ENCODE measurements at places on chromosomes 11 and 22.

- no peak for DNase-seq
Measured at GRCh38 chr11:35334385-35335090, 84.8 kb downstream of the SLC1A2 start.

- DNase-seq: no peak
Measured at GRCh38 chr22:27419473-27419872, 382.1 kb downstream of the MN1 start.

DNA sequence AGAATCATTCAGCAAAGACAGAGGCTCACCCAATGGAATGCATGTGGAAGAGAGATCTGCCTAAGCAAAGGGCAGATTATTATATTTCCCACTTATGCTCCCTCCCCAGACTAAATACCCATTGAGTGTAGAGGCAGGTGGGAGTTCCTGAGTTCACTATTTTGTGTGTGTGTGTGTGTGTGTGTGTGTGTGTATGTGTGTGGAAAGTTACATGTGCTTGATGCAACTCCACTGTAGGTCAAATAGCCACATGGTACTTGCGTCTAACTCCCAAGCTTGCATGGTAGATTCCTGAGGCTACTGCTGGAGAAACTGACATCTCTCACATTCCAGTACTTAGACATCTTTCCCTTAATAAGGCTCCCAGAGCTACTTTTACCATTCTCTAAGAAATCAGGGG, 3.4 kb upstream of the COPB1 start:
- DNase-seq: no peak

DNA sequence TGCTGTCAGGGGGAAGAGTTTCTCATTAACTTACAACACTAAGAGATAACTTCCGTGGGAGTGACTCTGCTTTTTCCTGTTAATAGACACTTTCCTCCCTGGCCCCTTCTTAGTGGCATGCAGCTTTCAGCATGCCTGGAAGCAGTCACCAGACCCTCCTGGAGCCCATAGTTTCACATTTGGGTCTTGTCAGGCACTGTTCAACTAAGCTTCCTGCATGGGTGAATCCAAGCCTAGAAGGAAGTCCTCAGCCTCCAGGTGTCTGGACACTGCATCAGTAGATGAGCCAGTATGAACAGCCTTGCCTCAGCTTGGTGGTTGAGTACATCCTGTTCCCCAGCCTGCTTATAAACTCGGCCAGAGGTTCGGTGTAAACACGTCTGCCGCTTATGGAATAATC, 68.1 kb downstream of the PPP6R3 start:
- DNase-seq: no peak

GRCh38 chr11:57402188-57403002, 11.9 kb upstream of the PRG2 start:
- no peak for DNase-seq

- DNase-seq: no peak
Measured at GRCh38 chr11:17770048-17770652, 35.6 kb downstream of the KCNC1 start.

DNA sequence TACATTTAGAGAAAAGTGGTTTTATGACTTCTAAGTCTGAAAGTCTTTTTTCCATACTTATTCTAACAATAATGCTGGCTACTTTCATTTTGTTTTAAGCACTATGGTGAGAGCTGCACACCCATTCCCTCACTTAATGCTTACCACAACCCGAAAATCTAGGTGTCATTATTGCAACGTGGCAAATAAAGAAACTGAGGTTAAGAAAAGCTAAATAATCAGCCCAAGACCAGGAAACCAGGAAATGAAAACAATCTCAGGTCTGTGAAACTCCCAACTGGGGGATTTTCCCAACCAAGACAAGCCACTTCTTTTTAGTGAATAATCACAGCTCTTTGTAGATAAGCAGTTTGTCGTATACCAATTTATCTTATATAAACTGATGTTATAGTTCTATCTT, 126.3 kb downstream of the SLC1A2 start:
- DNase-seq: no peak

DNA sequence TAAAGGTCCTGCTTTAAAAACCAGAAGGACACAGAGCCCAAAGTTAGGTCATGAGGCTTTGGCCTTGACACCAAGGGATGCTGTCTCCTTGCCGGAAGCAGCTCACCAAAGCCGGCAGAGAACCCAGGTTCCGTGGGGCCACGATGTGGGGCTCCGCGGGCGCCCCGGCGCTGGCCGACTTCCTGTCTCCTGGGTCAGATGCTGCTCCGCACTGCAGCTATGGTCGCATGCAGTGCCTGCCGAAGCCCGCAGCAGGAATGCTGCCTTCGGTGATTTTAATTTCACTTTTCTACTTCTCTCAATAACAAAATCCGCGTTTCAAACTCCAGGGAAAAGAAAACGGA, 454 bp upstream of the OTUB1 start:
- peak; percentile 47 for DNase-seq

GRCh38 chr11:44936525-44936924, 14.2 kb downstream of the TP53I11 start:
- DNase-seq: peak; percentile 74

DNA sequence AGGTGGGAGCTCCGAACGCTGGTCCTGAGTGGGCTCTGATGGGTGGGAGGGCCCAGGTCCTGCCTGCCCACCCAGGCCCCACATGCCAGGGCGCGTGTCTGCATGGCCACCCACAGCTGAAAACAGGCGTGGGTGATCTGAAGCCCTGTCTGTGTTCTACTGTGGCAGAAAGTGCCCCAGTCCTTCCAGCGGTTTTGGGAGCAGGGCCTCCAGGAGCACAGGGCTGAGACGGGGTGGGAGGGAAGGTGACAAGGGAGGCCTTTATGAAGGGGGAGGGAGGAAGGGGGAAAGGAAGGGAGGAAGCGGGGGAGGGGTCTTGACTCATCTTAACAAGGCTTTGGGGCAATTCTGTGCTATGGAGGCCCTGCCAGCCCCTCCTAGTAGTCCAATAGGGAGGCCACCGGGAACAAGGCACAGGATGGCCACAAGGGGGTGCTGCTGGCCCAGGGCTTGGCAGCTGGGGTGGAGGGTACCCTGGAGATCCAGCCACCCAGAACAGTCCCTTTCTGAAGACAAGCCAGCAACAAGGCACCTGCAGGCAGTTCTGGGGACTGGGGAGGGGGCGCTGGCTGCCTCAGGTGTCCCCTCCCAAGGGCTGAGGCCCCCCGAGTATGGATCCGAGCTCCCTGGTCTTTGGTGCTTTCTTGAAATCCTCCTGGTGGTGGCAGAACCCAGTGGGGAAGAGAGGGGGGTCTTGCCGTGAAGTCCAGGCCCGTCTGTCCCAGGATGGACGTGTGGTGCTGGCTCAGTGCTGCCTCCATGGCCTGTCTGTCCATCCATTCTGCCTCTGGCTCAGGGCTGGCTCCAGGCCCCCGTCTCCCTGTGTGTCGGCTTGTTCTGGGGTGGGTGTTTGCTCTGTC, 6.3 kb upstream of the FADS3 start:
- peak; percentile 59 for DNase-seq

DNA sequence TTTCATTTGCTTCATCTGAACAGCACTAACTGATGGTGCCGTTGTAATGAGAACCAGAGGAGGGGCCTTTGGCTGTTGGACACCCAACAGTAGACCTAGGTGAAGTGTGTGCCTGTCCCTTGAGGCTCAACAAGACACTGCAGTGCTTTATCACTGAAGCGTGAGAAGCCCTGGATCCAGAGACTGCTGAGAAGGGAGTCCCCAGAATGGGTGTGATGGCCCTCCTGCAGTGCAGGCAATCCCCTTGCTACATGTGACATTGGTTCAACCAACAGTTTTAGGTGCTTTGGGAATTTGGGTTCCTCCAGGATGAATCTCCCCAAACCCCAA, 125.6 kb downstream of the BRD1 start:
- no peak for DNase-seq

DNA sequence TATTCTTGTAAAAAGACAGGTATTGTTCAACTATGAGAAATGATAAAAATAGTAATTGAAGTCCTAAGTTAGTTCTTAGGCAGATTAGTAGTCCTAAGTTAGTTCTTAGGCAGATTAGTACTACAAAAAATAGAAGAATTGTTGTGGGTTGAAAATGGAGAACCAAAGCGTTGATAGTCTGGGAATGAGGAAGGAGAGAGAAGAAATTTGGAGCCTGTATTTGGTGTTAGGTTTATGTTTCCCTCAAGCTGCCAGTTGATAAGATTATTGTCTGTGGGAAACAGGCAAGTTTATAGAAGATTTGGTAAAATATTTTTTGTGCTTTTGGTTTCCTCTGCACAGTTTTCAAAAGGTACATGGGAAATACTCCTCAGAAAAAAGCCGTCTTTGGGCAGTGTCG, 3.6 kb downstream of the BCO2 start:
- DNase-seq: no peak

- no peak for DNase-seq
Measured at GRCh38 chr11:12865863-12866595, 143.1 kb upstream of the RASSF10 start.

DNA sequence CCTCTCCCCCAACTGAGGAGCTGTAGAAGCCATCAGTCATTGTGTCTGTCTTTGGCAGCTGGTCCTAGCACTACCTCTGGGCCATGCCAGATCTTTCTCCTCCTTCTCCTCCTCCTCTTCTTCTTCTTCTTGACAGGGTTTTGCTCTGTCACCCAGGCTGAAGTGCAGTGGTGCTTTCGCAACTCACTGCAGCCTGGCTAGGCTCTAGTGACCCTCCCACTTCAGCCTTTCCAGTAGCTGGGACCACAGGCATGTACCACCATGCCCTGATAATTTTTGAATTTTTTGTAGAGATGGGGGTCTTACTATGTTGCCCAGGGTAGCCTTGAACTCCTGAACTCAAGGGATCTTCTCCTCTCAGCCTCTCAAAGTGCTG, 50.1 kb upstream of the SHANK2 start:
- DNase-seq: no peak

DNA sequence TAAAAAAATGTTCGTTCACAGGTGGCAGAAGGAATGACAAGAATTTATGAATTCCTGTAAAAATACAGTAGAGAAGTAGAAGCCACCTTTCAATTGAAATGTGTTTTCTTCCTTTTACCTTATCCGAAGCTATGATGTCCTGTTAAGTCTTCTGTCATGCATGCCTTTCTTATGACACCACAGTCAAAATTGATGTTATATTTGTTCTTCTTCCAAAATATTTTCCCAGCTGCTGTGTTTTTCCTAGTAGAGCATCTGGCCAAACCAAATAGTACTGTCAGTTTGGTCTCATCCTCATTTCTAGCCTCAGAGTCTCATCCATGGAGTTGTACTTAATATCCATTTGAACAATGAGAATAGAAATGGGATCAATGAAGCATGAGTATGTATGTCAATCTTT, 206.1 kb downstream of the PGR start:
- no peak for DNase-seq

DNA sequence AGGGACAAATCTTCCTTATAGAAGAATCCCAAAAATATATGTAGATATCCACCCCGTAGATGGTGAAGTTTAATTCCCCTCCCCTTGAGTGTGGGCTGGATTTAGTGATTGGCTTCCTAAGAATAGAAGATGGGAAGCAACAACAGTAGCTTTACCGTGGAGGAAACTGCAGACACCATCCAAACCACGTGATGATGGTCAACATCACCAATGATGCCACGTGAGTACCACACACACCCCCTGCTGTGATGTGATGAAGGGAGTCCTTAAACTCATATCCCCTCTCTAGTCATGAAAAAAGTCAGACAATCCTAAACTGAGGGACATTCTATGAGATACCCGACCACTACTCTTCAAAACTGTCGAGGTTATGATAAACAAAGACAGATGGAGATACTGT, 76.4 kb upstream of the SLC22A12 start:
- DNase-seq: no peak

DNA sequence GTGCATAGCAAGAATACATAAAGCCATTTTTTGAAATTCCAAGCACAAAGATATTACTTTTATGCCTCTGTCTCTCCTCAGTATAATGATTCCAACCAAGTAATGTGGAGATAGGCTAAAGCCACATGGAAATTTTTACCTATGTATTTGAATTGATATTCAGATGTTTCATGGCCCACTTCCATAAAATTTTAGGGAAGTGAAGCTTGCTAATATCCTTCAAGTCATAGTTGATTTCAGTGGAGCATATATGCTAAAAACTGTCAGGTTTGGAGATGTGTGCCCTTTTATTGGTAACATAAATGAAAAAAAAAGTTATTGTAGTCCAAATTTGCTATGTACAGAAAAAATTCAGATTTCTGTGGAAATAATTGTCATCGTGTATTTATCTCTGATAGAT, 12.3 kb downstream of the MS4A4E start:
- no peak for DNase-seq

DNA sequence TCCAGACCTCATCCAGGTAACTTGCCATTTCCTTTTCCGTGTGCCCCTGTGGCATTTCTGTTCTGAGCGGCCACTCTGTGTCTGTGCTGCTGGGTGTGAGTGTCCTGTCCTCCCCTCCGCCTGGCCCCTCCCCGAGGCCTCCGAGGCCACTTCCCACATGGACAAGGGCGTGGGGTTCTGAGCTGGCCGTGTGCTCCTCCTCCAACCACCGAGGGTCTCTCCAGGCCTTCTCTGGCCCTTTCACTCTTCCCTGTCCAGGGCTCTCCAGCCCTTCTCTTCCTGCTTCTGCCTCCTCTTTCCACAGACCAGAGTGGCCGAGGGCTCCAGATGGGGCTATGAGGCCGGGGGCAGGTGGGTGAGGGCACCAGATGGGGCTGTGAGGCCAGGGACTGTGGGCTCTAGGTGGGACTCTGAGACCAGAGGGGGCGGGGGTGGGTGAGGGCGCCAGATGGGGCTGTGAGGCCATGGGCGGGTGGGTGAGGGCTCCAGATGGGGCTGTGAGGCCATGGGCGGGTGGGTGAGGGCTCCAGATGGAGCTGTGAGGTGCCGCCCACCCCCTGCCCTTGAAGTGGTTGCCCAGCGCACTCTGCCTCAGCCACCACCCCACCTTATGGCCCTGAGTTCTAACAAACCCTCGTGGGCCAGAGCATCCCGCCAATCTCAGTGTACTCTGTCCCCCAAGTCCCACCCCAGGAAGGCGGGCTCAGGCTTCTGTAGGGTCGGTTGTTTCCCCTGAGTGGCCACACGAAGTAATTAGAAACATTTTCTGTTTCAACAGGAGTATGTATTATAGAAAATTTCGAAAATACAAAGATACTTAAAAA, 24.1 kb downstream of the PTDSS2 start:
- no peak for DNase-seq

DNA sequence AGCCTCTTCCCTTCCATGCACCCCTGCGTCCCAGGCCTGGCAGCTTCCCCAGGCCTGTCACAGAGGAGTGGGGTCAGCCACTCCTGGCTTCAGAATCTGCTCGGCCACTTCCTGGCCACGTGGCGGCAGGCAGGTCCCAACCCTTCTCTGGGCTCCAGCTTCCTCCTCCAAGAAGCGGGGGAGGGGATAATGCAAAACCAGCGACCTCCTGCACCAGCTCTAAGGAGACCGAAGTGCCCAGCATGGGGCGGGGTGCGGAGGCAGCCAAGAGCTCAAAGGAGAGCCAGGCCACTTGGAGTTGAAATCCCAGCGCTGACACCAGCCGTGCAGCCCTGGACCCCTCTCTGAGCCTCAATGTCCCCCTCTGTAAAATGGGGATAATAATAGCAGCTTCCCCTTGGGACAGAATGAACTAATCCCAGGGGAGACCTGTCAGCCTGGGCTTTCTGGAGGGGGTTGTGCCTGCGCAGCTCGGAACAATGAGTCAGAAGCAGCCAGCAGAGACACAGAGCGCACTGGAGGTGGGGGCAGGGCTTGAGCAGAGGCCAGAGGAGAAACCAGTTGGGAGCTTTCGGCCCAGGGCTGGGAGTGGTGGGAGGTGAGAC, 22.8 kb upstream of the PICK1 start:
- no peak for DNase-seq

- DNase-seq: peak; percentile 32
Measured at GRCh38 chr11:36509201-36509639, 852 bp downstream of the TRAF6 start.

GRCh38 chr22:45917146-45917545, 59.8 kb downstream of the WNT7B start:
- DNase-seq: no peak

- no peak for DNase-seq
Measured at GRCh38 chr11:117573326-117573725, 223.7 kb downstream of the DSCAML1 start.

- no peak for DNase-seq
Measured at GRCh38 chr11:117924631-117925170, 4.5 kb downstream of the TMPRSS13 start.

All from stimulated activated CD4-positive, alpha-beta T cell treated with anti-CD3 and anti-CD28 coated beads, Interleukin-2, amount 100 ng/mL, for 4 hours (primary cell).